SJSA1 (cell line): ENCODE measurements at places on chromosomes 7 and 10. TPM values are rescaled to one million over a fixed set of nuclear protein-coding genes. Genes with fewer than 3 reads are reported as not detected.

Gene NANOS1
- total RNA-seq: 0.71 and 2.7 TPM in 2 replicates

Gene CYP3A5
- total RNA-seq: 0.37 and 1.8 TPM in 2 replicates

Gene NODAL
- not detected in 2 replicates for total RNA-seq

Gene ZNF117
- total RNA-seq: 2.3 and 2.8 TPM in 2 replicates

Gene LBX1
- not detected in 2 replicates for total RNA-seq

DNA sequence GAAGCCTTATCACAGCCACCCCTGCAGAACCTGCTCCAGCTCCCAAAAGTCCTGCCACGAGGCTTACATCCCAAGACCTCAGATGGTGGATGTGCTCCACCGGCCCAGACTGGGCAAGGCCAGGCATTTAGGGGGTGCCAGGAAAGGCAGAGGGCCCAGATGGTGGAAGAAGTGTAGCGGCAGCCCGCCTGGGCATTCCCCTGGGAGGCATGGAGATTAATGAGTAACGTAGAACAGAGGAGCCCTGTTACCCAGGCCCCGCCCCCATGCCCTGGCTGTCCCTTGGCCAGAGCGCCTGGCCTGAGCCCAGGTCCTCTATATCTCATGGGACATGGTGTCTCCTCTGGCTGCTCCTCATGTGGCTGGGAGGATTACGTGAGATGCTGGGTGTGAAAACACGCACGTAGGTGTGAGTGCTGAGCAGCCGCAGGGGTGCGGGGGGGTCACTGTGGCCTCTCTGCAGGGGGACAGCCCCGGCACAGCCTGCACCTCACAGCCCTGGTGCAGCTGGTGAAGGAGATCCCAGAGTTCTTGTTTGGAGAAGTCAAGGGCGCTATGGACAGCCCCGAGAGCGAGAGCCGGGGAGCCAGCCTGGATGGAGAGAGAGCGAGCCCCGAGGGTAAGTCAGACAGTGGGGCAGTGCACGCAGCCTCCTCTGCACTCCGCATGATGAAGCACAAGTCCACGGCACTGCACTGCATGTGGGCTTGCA is 52.9 kb downstream of the ZNF467 start:
- H3K4me3 ChIP-seq: no peak overlapping the region
- peaks cover 16% of the 10 kb centered on the region for H3K36me3 ChIP-seq
- H3K27ac ChIP-seq: no peak overlapping the region
- H3K4me1 ChIP-seq: peaks cover 1% of the 10 kb centered on the region
- DNase-seq: no peak

DNA sequence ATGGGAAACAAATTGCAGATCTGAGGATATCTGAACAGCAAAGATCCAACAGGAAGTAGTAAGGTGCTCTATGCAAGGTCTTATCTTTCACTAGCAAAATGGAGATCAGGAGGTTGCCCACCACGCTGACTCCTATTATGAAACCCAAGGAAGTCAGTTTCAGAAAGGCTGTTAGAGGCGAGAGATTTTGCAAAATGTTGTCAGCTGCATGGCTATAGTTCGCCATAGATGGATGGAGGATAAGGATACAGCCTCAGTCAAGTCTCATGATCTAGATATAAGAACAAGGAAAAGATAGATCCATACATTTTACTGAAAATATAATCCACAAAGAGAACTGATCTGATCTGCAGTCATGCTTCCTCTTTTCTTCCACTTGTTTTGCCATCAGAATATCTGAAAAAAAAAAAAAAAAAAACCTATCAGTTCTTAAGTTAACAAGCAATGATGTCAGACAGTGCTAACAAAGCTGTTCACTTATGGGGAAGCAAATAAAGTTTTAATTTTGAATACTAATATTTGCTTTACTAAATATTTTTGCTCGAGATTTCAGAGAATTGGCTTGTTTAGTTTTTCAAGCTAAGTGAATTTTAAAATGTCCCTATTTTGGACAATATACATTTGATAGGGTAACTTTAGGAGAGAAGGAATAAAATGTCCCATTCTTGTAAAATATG is 2.0 kb downstream of the GPR85 start:
- H3K4me3 ChIP-seq: no peak overlapping the region
- no peaks in the 10 kb centered on the region for H3K27me3 ChIP-seq
- no peak overlapping the region for H3K27ac ChIP-seq
- DNase-seq: no peak
- peaks cover 12% of the 10 kb centered on the region for H3K4me1 ChIP-seq

DNA sequence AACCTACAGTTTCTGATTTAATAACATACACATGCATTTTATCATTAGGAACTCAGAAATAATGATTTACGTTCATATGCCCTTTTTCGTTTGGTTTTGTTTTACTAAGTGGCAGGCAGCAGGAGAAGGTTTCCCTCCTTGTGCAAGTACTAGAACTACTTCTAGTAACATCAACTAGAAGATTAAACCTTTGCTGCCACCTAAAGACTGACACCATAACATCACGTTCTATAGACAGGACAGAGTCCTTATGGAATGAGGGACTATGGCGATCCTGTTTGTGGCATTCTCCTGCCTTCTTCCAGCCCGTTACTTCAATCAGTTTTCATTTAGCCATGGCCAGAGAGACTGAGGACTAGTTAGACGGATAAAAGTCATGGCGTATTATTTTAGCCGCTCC is 53.2 kb downstream of the GAD2 start:
- peaks cover 4% of the 10 kb centered on the region; the same call in 1 of the 2 replicates for H3K27me3 ChIP-seq
- no peak for DNase-seq
- no peaks in the 10 kb centered on the region for H3K4me1 ChIP-seq
- H3K27ac ChIP-seq: no peak overlapping the region
- no peaks in the 10 kb centered on the region for H3K36me3 ChIP-seq

DNA sequence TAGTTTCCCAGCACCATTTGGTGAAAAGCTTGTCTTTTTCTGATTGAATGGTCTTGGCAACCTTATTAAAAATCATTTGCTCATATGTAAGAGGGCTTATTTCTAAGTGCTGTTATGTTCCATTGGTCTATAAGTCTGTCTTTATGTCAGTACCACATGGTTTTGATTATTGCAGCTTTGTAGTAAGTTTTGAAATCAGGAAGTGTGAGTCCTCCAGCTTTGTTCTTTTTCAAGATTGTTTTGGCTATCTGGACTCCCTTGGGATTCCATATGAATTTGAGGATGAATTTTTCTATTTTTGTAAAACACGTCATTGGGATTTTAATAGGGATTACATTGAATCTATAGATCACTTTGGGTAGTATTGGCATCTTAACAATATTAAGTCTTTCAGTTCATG is 5.4 kb downstream of the KIF11 start:
- no peak overlapping the region for H3K27ac ChIP-seq
- H3K27me3 ChIP-seq: no peaks in the 10 kb centered on the region
- no peak for DNase-seq
- peaks cover 19% of the 10 kb centered on the region for H3K4me1 ChIP-seq
- H3K36me3 ChIP-seq: peaks cover 34% of the 10 kb centered on the region
- H3K4me3 ChIP-seq: no peak overlapping the region

DNA sequence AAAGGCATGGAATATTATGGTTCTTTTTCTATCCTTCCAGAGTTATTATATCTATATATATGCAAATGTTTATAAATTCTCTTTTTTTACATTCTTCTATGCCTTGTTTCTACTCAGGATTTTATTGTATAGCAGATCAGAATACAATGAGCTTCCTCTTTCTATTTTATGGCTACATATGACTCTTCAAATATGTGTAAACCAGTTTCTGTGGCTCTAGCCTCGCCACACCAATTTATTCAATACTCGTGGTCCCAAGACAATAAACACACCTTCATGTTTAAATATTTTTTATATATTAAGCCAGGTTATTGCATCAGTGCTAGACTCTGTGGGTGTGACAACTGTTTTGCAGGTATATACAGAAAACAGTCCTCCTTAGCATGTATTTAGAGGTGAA is 237.5 kb upstream of the MKLN1 start:
- no peaks in the 10 kb centered on the region for H3K27me3 ChIP-seq
- DNase-seq: no peak
- H3K4me1 ChIP-seq: peaks cover 8% of the 10 kb centered on the region
- H3K27ac ChIP-seq: no peak overlapping the region
- H3K36me3 ChIP-seq: no peaks in the 10 kb centered on the region

DNA sequence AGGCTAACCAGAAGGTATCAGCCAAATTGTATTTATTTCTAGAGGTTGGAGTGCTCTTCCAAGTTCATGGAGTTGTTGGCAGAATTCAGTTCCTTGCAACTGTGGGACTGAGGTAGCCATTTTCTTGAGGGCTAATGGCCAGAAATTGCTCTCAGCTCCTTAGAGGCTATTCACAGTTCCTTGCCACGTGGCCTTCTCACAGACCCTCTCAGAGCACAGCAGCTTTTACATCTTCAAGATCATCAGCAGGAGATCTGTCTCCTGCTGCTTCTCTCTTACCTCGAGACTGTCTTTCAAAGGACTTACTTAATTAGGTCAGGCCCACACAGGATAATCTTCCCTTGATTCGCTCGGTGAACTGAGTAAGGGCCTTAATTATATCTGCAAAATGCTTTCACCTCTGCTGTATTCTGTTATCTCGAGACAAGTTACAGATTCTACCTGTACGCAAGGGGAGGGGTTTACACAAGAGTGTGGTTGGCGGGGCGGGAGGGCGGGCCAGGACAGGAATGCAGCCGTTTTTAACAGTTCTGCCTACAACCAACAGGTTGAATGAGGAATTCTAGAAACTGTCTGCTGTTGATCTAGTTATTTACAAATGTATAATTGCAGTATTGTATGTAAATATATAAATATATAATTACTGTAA is 15.0 kb downstream of the MIOS start:
- H3K36me3 ChIP-seq: peaks cover 8% of the 10 kb centered on the region
- no peak overlapping the region for H3K4me3 ChIP-seq
- no peak for DNase-seq
- no peaks in the 10 kb centered on the region for H3K27me3 ChIP-seq
- no peak overlapping the region for H3K27ac ChIP-seq
- H3K4me1 ChIP-seq: no peaks in the 10 kb centered on the region
